Activated CD4-positive, alpha-beta T cell treated with anti-CD3 and anti-CD28 coated beads for 24 hours (primary cell): ENCODE measurements at places on chromosomes 16 and 17.
A peak's percentile ranks its signal among the peaks of the same experiment; 100 is the strongest.

DNA sequence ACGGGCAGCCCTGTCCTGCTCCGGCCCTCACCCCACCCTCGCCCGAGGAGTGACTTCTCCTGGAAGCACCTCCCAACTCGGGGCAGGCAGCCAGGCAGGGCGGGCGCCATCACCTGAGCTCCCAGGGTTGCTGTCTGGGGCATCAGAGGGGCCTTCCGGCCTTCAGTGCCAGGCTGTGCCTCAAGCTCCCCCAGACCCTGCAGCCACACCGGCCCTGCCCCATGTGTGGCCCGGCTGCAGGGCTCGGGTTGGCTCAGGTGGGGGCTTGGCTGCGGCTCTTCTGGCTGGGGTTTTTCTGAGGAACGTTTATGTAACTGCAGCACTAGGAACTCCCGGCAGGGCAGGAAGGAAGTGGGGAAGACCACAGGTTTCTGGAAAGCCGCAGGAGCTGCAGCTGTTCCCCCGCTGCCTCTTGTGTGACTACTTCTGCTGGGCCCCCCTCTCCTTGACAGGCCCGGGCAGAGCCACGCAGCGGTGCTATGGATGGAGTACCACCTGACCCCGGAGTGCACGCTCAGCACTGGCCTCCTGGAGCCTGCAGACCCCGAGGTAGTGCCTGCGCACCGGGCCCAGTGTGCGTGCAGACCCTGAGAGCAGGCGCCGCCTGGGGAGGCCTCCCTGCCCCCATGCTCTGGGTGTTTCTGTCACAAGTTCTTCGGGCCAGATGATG is 45.6 kb downstream of the PRMT7 start:
- DNase-seq: peak; percentile 43

DNA sequence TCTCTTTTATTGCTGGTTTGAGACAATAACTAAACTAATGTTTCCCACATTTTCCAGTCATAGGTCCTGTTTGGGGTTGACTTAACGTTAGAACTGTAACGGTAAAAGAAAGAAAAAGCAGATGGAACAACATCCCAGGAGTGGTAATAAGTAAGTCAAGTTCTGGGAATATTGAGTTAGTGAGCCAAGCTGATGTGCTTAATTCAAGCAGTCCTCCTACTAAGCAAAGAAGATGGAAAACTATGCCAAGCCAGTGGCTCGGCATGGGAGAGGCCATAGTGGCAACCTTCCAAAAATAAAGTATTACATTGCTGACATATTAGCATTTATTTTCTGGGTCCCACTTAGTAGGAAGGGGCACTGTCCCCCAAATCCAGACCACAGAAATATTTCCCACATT is 161.7 kb upstream of the CDH5 start:
- DNase-seq: no peak

DNA sequence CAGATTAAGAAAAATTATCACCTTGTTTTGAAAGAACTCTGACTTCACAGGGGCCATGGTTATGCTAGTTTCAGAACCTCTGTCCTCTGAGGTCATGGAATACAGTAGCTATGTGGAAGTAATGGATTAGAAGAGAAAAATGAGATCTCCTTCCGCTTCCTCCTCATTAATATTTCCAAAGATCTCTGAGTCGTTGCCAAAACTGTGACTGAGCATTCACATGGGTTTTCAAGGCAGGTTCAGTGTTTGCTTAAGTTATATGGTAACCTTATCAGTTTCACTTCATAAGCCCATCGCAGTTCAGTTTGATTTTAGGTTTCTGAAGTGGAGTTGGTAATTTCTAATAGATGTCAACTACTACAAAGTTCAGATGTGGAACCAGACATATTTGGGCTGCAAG is 321.2 kb upstream of the SOX9 start:
- no peak for DNase-seq

DNA sequence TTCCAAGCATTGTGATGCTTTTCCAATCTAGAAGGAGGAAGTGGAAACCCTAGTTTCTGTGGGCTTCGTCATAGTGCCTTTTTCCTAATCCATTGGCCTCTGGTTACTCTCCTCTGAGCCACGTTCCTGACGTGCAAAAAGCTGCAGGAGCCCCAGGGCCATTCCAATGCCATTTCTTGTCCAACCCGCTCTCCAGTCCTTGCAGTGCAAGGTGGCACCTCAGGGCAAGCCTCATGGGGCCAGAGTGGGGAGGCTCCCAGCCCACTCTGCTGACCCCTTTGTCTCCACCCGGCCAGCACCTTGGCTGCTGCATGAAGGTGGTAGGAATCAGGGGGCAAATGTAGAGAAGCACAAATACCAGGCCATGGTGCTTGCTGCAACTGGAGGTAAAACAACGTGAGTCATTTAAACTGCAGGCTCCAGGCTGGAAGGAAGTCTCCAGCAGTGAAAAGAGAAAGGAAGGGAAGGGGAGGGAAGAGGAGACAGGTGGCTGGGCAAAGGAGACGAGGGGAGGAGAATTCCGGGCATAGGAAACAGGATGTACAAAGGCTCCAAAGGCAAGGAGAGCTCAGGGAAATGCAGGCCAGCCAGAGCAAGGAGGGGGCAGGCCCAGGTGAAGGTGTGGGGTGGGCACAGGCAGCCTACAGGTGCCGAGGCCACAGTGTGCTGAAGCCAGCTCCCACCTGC is 168.2 kb upstream of the TNRC6C start:
- DNase-seq: no peak

GRCh38 chr17:15257796-15258512 is 7.2 kb downstream of the PMP22 start:
- DNase-seq: no peak

- no peak for DNase-seq
Observed at GRCh38 chr17:38591759-38592241, 14.0 kb downstream of the SRCIN1 start.

DNA sequence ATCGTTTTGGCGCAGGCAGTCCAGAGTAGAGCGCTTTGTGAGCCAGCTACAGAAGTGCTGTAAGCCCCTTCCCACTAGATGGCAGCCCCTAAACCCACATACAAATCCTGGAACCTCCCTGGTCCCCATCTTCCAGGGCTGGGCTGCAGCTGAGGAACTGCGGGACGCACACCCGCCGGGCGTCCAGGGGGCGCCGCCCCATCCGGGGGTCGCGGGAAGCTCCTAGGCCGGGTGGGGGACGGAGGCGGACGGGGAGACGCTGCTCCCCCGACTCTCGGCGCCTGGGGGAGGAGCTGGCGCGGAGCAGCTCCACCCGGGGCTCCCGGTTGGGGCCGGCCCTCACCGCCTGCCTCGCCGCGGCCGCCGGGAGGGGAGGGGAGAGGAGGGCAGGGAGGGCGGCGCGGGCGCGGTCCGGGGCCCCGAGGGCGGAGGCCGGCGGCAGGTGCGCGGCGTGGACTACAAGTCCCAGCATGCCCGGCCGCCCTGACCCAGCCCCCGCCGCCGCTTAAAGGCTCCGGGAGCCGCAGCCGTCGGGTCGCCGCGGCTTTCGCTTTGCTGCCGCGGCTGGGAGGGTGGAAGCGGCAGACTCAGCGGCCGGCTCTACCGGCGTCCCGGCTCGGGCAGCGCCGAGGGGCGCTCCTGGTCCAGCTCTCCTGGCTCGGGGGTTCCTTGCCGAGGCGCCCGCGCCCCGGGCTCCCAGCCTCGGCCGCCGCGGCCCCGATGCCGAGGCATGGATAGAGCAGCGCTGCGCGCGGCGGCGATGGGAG is at the start of gene KSR1:
Gene KSR1 (plus strand): TSS at position 535 of the 767 bp plus-strand sequence. CDS start 196 bp downstream, at position 731.
- peak; percentile 72 for DNase-seq

DNA sequence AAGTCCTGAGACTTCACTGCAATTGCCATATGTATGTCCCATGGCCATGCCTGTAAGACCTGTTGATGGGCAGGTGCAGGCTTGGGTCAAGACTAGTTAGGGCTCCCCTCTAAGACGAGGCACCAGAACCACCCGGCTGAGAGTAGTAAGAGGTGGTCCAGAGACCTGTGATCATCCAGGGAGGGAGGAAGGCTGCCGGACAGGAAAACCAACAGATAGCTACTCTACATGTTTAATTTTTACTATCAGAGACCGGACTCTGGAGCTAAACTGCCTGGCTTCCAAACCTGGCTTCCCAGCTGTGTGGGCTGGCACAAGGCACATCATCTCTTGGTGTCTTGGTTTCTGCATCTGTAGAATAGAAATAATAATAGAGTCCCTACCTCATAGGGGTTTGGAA is 73.0 kb downstream of the ERCC4 start:
- DNase-seq: no peak

GRCh38 chr16:54649876-54650275 is 280.8 kb upstream of the IRX5 start:
- DNase-seq: no peak

DNA sequence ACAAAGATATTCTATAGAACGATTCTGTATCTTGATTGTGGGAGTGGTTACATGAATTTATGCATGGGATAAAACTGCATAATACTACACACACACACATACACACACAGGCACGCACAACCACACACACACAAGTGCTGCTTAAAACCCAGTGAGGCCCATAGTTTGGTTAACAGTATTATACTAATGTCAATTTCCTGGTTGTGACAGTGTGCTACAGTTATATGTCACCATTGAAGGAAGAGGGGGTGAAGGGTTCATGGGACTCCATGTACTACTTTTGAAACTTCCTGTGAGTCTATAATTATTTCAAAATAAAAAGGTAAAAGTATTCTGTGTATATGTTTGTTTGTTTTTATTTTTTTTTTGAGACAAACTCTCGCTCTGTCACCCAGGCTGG is 8.1 kb downstream of the ZC3H7A start:
- no peak for DNase-seq

DNA sequence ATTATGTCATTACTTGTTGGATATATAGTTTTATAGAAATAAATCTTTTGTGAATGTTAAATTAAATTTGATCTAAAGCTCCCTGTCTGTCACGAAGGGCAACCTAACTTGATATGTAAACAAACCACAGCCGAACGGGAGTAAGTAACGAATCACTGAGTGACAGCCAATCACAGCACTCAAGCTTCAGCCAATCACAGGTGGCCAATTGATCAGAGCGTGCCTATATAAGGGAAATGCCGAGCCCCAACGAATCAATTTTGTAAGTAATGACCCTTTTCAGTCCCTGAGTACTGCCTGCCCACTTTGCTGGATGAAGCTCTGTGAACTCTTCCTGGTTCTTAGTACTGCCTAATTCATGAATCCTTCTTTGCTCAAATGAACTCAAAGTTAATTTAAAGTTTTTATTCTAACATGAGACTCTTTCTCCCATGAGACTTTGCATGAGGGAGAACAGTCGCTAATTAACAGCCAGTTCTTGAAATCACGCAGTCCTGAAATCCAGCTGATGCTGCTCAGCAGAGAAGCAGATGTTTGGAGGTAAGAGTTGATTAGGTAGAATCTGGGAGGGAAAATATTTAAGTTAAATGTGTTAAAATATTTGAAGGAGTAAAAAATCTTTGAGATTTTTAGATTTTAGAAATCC is 302.2 kb downstream of the CNTNAP4 start:
- DNase-seq: no peak

DNA sequence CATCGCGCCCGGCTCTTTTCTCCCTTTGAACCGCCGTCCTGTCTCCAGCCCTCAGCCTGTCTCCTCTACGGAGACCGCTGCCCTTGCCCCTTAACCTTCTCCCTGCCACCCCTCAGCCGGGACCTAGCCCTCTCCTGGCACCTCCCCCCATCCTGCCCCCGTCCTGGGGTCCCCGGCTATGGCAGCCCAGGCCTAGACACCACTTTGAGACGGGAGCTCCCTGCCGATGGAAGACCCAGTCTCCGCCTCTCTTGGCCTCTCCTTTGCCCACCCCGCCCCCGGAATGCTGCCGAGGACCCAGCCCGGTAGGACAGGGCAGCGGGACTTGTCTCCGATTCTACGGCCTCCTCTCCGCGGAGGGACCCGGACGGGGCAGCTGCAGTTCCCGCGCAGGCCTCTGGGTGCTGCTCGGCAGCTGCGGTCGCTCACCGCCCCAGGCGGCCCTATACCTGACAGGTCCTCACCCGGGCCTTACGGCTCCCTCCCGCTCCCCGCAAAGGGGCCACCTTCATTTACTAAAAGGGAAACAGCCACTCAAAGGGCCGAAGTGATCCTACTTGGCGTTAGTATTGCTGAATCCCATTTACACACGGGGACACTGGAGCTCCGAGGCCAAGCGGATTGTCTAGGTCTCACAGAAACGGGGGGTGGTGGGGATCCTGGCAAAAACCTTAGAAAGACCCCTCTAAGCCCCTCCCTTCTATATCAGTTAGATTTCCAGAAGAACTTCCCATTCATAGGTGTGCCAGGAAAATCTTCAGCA is 32.6 kb upstream of the TAC4 start:
- DNase-seq: peak; percentile 50

- DNase-seq: no peak
Observed at GRCh38 chr17:79104898-79105600, 30.4 kb downstream of the ENGASE start.

DNA sequence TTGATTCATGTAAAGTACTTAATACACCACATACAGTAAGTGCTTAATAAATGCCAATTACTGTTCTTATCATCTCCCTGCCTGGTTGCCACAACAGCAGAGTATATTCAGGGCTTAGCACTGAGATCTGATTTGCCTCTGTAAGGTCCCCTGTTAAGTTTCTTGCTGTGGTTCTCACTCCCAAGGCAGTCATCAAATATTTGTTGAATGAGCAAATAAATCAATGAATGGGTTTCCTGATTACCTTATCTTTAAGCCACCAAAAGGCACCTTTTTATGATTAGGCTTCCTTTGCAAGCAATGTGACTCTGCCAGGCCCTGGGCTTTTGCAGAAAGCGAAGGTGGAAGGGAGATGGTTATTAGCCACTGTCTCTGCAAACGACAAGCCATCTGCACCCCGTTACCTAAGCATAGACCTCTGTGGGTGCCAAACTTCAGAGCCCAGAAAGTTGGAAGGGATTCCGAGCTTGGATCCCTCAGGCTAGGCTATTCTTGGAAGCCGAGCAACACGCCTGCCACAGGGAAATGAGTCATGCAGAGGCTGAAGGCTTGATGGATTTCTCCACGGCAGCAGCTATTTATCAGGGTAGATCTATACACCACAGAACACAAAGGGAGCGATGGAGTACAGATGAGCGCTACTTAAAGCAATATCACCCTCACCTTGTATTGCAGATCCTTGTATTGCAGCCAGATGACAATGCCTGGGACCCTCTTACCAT is 102.0 kb downstream of the GRIN2A start:
- DNase-seq: no peak

DNA sequence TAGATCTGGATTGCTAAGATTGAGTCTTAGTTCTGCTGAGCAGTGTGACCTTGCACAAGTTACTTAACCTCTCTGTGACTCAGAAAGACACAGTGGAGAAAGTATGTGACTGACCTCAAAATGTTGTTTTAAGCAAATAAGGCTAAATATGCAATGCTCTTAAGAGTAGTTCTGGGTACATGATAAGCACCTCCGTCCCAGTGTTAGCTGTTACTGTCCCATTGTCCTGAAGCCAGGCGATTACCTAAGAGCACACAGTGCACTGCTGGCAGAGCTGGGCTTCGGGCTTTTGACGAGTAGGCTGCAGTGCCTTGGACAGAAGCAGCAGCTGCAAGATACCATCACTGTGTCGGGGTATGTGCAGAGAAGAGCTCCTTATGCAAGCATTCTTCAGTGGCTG is 32.7 kb upstream of the FOXF1 start:
- DNase-seq: no peak
